HFFc6 (cell line): ENCODE measurements at places on chromosomes 5 and 9.

GRCh38 chr9:105295986-105296385 is 51.5 kb downstream of the SLC44A1 start:
- DNase-seq: no peak

DNA sequence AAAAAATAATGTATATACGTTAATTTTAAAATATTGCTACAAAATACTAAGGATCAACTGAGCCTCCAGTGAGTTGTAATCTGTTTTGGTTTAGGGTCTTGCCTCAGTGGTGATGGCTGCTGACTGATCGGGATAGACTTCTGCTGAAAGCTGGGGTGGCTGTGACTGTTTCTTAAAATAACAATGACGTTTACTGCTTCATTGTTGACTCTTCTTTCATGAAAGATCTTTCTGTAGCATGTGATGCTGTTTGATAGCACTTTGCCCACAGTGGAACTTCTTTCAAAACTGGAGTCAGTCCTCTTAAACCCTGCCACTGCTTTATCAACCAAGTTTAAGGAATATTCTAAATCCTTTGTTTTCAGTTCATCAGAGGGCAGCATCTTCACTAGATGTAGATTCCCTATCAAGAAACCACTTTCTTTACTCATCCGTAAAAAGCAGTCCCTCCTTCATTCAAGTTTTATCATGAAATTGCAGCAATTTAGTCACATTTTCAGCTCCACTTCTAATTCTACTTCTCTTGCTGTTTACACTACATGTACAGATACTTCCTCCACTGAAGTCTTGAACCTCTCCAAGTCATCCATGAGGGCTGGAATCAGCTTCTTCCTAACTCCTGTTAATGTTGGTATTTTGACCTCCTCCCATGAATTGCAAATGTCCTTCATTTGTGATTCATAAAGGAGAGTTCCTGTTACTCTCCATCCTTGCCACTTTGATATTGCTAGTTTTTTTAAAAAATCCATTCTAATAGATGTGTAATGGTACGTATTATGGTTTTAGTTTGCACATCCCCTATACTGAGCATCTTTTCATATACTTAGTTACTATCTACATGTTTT is 41.5 kb upstream of the PTPDC1 start:
- DNase-seq: no peak

GRCh38 chr5:68252673-68253623 is 37.4 kb downstream of the PIK3R1 start:
- peak; percentile 66 for DNase-seq

- DNase-seq: peak; percentile 35
Observed at GRCh38 chr9:127105805-127106465, 16.5 kb downstream of the ANGPTL2 start.

DNA sequence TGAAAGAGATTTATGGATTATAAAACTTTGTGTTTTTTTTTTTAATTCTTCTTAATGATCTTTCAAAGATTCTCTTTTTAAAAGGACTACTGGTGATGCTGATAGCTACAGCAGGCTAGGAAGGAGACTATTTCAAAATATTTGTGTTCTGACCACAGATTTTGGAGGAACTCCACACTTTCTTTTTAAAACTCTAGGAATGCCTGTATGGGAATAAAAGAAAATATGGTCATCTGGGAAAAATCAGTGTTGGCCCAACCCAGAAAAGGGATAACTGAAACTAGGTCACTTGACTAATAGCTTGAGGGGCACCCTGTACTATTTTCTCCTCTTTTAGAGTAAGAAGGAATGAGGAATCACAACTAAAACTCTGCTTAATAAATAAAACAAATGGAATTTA is 97.6 kb upstream of the ADAMTS19 start:
- no peak for DNase-seq

GRCh38 chr9:122159026-122159924 is at the start of the genes MORN5 and NDUFA8:
MORN5 (plus strand) TSS chr9:122159908; CDS start chr9:122159973, 65 bp downstream.
NDUFA8 (minus strand) TSS chr9:122159779; CDS start chr9:122159677, 102 bp downstream.
- DNase-seq: peak; percentile 92

DNA sequence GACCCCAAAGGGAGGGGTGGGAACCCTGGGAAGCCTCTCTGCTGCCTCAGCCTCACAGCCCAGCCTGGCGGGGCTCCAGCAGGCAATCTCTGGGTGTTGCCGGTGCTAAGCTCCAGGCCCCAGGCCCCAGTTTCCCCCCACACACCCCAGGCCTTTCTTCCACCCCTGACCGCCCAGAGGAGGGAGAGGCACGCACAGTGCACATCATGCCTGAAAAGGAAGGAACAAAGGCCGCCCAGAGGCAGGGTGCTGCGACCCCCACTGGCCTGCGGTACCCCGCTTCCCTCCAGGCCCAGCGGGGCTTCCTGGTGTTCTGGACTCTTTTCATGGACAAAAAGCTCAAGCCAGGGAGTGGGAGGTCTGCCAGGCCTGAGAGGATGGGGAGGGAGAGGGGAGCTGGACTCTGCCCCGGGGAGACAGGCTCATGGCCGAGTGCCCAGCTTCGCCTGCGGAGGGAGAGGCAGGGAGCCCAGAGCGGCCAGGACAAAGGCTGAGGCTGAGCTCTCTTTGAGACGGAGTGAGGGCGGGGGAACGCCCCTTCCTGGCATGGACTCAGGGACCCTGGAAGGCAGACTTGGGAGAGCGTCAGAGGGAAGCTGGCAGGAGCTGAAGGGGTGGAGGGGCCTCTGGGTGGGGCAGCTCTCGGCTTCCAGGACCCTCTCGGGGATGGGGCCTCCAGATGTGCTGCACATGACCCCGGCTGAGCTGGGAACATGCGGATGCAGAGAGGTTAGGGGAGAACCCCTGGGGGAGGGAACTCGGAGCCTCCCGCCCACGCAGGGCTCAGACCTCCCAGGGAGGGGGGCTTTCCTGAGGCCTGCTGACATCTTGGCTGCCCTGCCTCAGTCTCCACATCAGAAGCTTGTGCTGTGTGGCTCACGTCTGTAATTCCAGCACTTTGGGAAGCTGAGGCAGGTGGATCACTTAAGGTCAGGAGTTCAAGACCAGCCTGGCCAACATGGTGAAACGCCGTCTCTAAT is 1.8 kb upstream of the ENTPD2 start:
- peak; percentile 32 for DNase-seq

DNA sequence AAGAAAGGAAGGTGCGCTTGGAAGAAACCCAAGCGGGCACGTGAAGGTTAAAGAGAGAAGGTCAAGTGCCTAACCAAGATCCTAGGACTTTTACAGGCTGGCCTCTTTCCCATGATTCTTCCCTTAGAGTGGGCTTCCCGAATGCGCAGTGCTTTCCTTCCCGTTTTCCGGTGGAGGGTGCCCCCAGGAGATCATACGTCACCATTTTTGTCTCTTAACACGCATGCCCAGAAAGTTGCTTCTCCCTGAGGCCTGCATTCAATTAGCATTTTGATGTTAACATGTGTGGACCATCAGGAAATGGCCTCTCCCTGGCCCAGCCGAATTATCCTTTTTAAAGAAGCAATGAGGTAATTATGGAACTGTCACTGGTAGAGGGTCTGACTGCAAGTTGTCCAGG is 1.9 kb upstream of the RUSC2 start:
- DNase-seq: no peak

- DNase-seq: no peak
Observed at GRCh38 chr9:91732187-91733005, 217.6 kb downstream of the ROR2 start.

- DNase-seq: peak; percentile 12
Observed at GRCh38 chr9:86034863-86035734, 64.3 kb downstream of the GOLM1 start.

DNA sequence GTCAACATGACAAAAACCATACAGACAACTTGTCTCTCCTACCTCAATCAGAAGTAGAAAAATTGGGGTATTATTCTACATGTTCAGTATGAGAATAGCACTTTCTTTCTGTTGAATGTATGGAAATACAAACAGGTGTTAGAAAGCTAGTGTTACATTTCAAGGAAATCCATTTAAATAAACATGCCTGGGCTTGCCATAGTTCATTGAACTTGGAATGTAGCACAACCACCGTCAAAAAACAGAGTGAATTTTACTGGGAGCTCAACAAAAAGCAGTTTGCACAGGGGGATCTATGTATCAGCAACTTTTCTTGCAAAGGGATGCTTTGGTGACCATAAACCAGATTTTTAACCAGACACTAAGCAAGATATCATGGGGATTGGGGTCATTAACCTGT is 307.9 kb upstream of the SMARCA2 start:
- DNase-seq: no peak

DNA sequence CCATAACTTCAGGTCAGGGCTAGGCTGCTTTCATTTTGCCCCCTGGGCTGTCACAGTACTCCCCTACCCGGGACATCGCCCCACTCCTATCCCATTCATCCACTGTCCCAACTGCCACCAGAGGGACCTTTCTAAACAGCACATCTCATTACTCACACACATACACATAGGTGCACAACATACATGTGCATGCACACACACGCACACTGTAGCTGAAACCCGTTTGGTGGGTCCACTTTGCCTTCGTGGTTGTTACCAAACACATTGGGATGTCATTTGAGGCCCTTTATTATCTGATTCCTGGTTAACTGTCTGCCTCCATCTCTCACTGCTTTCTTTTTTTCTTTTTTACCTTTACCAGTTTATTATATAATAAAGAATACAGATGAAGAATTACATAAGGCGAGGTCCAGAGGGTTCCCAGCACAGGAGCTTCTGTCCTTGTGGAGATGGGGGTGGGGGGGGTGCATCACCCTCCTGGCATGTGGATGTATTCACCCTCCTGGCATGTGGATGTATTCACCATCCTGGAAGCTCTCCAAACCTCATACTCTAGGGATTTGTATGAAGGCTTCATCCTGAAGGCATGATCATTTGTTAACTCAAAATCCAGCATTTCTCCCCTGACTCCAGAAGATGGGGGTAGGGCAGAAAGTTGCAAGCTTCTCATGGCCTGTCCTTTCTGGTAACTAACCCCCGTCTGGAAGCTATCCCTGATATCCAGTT is 186.0 kb downstream of the GOLPH3 start:
- DNase-seq: peak; percentile 96

GRCh38 chr9:86298873-86299272 is 16.5 kb upstream of the ISCA1 start:
- DNase-seq: no peak

DNA sequence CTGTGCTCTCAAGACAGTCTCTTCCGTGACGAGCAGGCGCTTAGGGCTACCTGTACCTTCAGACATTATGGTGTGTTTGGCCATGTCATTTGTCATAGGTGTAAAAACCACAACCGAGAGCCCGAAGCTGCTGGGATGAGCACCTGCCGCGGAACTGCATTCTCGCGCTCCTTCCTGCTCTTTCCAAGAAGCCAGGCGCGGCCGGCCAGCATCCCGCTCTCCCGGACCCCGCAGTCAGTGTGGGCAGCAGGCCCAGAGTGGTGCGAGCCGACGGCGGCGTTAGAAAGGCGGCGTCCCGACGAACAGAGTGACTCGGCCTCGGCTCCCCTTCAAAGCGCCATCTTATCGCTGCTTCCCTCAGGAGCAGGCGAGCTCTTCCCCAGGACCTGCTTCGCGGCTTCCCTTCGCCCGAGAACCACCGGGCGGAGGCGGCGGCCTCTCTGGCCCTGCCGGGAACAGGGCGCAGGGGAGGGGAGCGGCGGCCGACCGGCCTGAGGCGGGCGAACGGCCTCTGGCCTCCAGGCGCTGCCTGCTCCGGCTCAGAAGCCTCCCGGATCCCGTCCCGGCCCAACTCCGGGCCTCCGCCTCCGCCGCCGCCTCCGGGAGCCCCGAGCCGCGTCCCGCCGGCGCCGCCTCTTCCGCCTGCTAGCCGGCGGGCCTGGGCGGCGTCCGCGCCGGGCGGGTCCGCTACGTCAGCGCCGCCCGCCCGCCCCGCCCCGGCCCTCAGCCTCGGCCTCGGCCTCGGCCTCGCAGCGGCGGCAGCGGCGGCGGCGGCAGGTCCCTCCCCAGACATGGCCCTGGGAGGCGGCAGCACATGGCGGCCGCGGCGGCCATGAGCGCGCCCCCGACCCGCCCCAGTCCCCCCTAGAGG is at the start of gene FAM120A:
FAM120A (plus strand) TSS at position 741 of the 871 bp plus-strand sequence. CDS start 231 bp downstream, outside the sequence.
- DNase-seq: peak; percentile 58

- no peak for DNase-seq
Observed at GRCh38 chr5:107668154-107669095, 2.3 kb downstream of the EFNA5 start.

GRCh38 chr5:14849516-14850294 is 21.9 kb downstream of the ANKH start:
- no peak for DNase-seq

DNA sequence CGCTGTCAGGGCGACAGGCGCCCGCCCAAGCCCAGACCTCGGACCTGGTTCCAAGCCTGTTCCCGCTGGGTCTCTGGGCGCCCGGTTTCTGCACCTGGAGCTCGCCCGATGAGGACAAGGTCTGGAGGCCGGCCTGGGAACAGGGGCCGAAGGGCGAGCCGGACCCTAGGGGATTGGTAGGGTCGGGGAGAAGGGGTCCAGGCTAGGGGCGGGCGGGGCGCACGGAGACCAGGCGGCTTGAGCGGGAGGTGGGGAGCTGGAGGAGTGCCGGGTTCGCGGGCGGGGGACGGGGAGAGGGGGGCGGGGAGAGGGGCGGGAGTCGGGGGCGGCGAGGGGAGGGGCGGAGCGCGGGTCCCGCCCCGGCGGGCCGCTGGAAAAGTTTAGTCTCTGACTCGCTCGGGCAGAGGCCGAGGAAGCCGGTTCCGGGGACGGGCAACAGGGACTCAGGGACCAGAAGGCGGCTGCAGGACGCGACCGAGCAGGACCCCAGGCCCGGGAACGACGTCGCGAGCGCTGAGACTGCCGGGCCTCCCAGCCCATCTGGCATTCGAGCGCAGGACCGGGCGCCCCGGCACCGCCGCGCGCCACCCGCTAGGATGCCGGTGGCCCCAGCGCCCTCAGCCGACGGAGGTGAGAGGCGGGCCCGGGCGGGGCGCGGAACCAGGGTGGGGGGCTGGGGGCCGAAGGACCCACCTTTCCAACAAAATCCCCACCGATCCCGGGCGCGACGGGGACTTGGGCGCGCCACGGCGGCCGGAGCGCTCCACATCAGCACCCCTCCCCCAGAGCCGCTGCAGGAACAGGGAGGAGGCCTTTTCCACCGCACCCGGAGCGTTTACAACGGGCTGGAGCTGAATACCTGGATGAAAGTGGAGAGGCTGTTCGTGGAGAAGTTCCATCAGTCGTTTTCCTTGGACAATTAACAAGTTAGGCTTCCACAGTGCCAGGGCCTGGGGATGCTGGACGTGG is at the start of gene S1PR3:
S1PR3 (plus strand) TSS at position 403 of the 969 bp plus-strand sequence. CDS start 9,733 bp downstream, outside the sequence.
- no peak for DNase-seq

DNA sequence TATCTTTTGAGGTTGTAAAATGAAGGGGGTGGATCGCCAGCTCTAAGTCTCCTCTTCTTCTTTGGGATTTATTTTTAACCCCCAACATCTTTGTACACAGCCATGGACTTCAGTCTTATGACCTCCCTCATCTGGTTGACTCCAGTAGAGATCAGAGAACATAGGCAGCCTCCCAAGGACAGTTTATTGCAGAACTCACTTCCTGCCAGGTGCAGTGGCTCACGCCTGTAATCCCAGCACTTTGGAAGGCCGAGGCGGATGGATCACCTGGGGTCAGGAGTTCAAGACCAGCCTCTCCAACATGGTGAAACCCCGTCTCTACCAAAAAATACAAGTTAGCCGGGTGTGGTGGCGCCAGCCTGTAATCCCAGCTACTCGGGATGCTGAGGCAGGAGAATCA is 2.8 kb upstream of the BHMT start:
- DNase-seq: no peak

- DNase-seq: peak; percentile 1
Observed at GRCh38 chr5:146947181-146947941, 68.8 kb upstream of the PPP2R2B start.

- DNase-seq: no peak
Observed at GRCh38 chr9:33230756-33231622, 9.0 kb upstream of the SPINK4 start.

GRCh38 chr5:172377856-172378255 is 76.5 kb downstream of the SH3PXD2B start:
- no peak for DNase-seq

GRCh38 chr9:23707249-23707648 is 118.8 kb downstream of the ELAVL2 start:
- no peak for DNase-seq
